ENCODE measurements at places on chromosomes 2 and 18.

DNA sequence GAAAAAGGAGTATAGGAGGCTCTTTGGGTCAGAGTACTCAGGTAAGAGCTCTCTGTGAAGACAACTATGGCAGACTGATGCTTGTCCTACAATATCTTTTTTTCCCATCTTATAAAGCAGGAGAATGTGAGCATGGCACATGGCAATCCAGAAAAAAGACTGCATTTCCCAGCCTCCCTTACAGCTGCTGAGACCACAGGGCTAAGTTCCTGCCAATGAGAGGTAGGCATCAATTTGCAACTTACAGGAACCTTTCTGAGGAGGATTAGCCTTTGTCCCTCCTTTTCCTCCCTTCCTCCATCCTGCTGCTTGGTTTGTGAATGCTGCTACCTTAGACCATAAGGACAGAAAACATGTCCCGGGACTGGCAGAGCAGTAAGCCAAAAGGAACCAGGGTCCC, 37.8 kb upstream of the ST8SIA5 start:
- DNase-seq, result no peak

DNA sequence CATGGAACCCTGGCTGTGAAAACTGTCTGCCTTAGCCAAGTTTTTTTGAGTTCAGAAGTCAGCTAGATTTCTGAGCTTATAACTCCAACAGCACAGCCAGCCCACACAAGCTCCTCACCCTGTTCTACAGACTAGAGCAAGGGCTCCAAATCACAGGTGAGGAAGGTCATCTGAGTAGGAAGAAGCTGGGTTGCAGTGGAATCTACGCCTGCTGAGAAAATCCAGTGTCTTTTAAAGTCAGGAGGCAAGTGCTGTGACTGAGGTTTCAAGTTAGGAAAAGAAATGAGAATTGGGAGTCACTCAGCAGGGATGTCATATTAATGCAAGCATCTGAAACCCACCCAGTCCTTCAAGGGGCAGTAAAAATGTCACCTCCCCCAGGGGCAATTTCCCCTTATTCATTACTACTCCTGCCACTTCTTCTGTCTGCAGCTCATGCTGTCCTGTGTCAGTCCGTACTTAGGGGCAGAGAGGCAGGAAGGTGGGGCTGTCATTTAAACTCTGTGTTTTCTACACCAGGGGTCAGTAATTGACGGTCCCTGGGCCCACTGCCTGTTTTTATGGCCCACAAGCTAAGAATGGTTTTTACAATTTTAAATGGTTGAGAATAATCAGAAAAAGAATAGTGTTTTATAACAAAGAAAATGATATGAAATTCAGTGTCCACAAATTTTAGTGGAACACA, 551.1 kb downstream of the BCL11A start:
- DNase-seq, result no peak

GRCh38 chr2:224802407-224802806, 86.2 kb upstream of the CCDC195 start:
- no peak for DNase-seq

DNA sequence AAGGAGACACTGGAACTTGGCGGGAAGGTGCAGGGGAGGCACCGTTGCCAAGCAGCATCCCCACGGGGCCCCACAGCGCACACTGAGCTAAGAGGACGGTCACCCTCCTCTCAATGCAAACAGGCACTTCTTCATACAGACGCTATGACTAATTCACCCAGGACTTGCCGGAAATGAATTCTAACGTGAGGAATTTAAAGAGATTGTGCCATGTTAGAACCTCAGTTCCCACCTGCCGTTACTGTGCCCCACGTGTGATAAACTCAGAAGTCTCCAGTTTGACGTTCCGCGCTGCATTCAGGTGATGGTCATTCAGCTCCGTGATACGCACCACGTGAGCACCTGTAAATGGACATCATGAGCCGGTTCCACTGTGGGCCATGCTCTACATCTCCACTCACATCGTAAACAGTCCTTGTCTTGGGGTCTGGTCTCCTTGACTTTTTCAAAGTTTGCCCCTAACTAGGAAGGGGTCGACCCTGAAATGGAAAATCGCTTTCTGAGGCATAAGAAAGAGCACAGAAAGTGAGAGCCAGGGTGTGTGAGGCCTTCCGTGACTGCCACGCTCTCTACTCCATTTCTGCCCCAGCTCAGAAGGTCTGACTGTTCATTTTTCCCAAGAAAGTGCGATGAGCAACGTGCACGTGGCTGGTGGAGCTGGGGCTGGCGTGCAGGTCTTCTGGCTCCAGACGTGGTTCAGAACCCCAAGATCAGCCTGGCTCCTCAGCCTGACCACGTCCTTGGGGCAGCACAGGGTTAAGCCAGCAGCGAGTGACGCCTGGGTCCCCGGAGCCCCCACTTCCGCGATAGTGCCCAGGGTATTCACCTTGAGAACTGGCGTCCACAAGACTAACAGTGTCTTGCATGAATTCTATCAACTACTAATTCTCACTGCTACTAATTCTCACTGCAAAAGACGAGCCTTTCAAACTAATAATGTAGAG, 35.1 kb downstream of the TMEM18 start:
- no peak for DNase-seq
